ENCODE measurements at places on chromosomes 12 and 14.

- no peak overlapping the region for H3K27ac ChIP-seq
- H3K27me3 ChIP-seq = no peaks in the 10 kb centered on the region
- peaks cover 63% of the 10 kb centered on the region for H3K36me3 ChIP-seq
- H3K4me1 ChIP-seq = peaks cover 8% of the 10 kb centered on the region
- no peak overlapping the region for H3K4me3 ChIP-seq
Measured at GRCh38 chr14:70338550-70338949, 20.9 kb downstream of the COX16 start.

- H3K4me1 ChIP-seq = no peaks in the 10 kb centered on the region
- H3K36me3 ChIP-seq = no peaks in the 10 kb centered on the region
- no peak for DNase-seq
- H3K4me3 ChIP-seq = no peak overlapping the region
Measured at GRCh38 chr14:22188318-22188717, 400.7 kb downstream of the DAD1 start.

GRCh38 chr12:18422871-18423270 lies 161.6 kb downstream of the PIK3C2G start:
- H3K4me3 ChIP-seq = no peak overlapping the region
- H3K27ac ChIP-seq = no peak overlapping the region
- no peaks in the 10 kb centered on the region for H3K27me3 ChIP-seq
- H3K36me3 ChIP-seq = no peaks in the 10 kb centered on the region
- H3K4me1 ChIP-seq = no peaks in the 10 kb centered on the region
- no peak for DNase-seq

GRCh38 chr12:121391619-121392324 lies 8.1 kb upstream of the RNF34 start:
- DNase-seq = no peak
- peaks cover 9% of the 10 kb centered on the region for H3K4me1 ChIP-seq
- H3K27ac ChIP-seq = peak overlapping the region; percentile 75
- H3K4me3 ChIP-seq = peak overlapping the region; percentile 66
- H3K27me3 ChIP-seq = no peaks in the 10 kb centered on the region
- no peaks in the 10 kb centered on the region for H3K36me3 ChIP-seq

GRCh38 chr12:95181103-95181502 lies 36.2 kb downstream of the FGD6 start:
- H3K27me3 ChIP-seq = no peaks in the 10 kb centered on the region
- H3K27ac ChIP-seq = no peak overlapping the region
- no peaks in the 10 kb centered on the region for H3K36me3 ChIP-seq
- peaks cover 2% of the 10 kb centered on the region for H3K4me1 ChIP-seq

DNA sequence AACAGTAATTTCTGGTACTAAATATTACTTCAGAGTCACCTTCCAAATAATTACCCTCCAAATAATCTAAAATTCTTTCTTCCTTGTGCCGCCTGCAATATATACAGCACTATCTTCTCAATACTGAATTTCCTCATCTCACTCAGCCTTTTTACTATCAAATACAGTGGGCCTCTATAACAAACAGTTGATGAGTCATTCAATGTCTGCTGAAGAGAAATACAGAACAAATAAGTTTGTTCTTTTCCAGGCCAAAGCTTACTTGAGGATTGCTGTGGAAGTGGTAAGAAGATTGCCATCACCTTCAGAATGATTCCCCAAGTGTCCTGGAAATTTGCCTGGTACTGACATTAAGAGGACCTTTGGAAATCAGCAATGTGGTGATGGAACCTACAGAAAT lies 218.2 kb upstream of the ARHGAP5 start:
- no peak for DNase-seq
- no peaks in the 10 kb centered on the region for H3K27me3 ChIP-seq
- H3K36me3 ChIP-seq = peaks cover 36% of the 10 kb centered on the region
- no peak overlapping the region for H3K4me3 ChIP-seq

DNA sequence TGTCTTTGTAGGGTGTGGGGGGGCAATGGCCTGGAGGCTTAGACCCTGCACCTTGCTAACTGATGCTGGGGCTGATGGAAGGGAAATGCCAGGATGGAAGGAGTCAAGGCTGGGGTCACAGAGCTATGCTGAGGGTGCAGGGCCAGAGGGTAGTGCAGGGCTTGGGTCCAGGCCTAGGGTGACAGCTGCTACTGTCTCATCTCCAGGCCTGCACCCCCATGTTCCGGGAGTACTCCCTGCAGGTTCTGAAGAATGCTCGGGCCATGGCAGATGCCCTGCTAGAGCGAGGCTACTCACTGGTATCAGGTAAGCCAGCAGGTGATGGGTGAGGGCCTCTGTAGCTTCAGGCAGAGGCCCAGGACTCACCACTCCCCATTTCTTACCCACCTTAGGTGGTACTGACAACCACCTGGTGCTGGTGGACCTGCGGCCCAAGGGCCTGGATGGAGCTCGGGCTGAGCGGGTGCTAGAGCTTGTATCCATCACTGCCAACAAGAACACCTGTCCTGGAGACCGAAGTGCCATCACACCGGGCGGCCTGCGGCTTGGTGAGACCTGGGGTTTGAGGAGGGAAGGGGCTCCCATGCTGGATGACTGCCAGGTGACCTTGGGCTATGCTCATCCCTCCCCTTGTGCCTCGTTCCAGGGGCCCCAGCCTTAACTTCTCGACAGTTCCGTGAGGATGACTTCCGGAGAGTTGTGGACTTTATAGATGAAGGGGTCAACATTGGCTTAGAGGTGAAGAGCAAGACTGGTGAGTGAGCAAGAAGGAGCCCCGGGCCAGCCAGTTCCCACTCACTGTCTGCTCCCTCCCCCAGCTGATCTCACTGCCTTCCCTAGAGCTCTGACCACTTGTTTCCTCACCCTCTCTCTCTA lies 4.1 kb downstream of the SHMT2 start:
- peaks cover 60% of the 10 kb centered on the region for H3K4me1 ChIP-seq
- H3K36me3 ChIP-seq = peaks cover 25% of the 10 kb centered on the region

DNA sequence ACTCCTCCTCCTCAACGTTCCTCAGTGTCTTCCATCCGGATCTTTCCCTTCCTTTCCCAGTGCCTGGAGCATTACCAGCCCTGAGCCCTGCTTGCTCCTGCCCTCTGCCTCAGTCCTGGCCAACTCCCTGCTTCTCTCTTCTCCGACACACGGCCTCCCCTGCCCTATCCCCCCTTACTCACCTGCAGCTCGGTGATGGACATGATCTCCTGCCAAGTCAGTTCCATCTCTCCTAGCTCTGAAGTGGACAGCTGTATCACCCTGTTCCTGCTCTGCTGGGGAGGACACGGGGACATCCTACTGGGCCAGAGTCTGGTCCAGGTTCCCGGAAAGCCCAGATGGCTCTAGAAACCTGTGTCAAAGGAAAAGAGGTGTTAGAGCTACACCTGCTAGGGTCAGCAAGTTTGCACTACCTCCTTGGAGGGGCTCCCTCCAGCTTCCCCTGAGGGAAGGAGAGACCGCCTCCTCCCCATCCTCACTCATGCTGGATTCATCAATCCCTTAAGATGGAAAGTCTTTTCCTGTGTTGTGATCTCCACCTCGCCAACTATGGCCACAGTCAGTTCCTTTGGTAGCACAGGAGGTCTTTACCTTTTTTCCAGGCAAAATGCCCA lies 5.8 kb downstream of the NFE2 start:
- H3K36me3 ChIP-seq = no peaks in the 10 kb centered on the region
- no peak for DNase-seq
- H3K27ac ChIP-seq = peak overlapping the region; percentile 6
- H3K27me3 ChIP-seq = peaks cover 17% of the 10 kb centered on the region

GRCh38 chr14:28766469-28766955 lies at the start of gene FOXG1:
TSS of gene FOXG1 (plus strand) at chr14:28766787. CDS start at chr14:28767280, 493 bp downstream.
- DNase-seq = no peak
- peaks cover 33% of the 10 kb centered on the region for H3K27me3 ChIP-seq
- peak within 1 kb of the TSS; percentile 9 for H3K4me3 ChIP-seq
- H3K4me1 ChIP-seq = peaks cover 3% of the 10 kb centered on the region

GRCh38 chr14:103100281-103101121 lies 6.0 kb downstream of the EXOC3L4 start:
- no peak for DNase-seq
- no peak overlapping the region for H3K27ac ChIP-seq
- H3K4me1 ChIP-seq = peaks cover 23% of the 10 kb centered on the region
- H3K4me3 ChIP-seq = peak overlapping the region; percentile 44
- peaks cover 14% of the 10 kb centered on the region for H3K27me3 ChIP-seq

- no peak for DNase-seq
- H3K27me3 ChIP-seq = no peaks in the 10 kb centered on the region
- H3K4me1 ChIP-seq = peaks cover 26% of the 10 kb centered on the region
- H3K36me3 ChIP-seq = peaks cover 40% of the 10 kb centered on the region
- no peak overlapping the region for H3K4me3 ChIP-seq
- H3K27ac ChIP-seq = no peak overlapping the region
Measured at GRCh38 chr12:4282892-4283511, 9.4 kb downstream of the CCND2 start.

- no peaks in the 10 kb centered on the region for H3K4me1 ChIP-seq
- peaks cover 10% of the 10 kb centered on the region for H3K36me3 ChIP-seq
- no peaks in the 10 kb centered on the region for H3K27me3 ChIP-seq
- no peak overlapping the region for H3K27ac ChIP-seq
- H3K4me3 ChIP-seq = no peak overlapping the region
Measured at GRCh38 chr14:52776816-52777215, 14.6 kb downstream of the GNPNAT1 start.

DNA sequence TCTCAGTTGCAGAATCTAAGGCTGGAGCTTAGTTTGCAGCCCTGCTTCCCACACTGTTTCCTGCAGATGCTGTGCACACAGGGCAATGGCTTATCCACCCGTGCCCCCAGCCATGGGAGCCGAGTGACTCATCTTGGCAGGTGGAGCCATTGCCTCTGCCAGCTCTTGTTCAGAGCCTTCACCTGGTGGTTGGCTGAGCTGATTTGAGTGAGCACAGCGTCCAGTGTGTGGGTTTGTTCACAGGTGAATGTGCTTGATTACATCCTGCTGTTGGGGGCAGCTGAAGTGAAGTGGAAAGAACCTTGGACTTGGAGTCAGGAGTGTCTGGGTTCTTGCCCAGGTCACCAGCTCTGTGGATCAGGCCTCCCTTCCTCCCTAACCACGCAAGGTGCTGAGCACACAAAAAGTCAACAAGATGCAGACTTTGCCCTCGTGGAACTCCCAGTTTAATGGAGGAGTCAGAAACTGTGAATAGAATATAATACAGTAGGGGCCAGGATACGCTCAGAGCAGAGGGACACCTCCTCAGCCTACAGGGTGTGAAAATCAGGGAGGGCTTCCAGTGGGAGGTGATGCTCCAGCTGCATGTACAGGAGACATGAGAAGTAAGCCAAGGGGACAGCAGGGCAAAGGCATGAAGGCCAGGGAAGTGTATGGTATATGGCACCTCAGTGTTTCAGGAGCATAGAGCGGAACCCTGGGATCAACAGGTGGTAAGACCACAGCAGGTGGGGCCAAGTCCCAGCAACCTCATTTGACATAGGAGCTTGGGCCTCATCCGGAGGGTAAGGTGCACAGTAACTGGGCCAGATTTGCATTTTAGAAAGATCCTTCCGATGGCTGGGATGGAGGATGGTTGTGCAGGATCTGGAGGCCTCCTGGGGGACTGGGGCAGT lies 22.8 kb downstream of the JDP2 start:
- H3K4me1 ChIP-seq = peaks cover 14% of the 10 kb centered on the region
- H3K27ac ChIP-seq = no peak overlapping the region
- H3K27me3 ChIP-seq = no peaks in the 10 kb centered on the region
- no peak overlapping the region for H3K4me3 ChIP-seq
- H3K36me3 ChIP-seq = peaks cover 14% of the 10 kb centered on the region

- H3K27me3 ChIP-seq = no peaks in the 10 kb centered on the region
- no peak overlapping the region for H3K27ac ChIP-seq
- no peaks in the 10 kb centered on the region for H3K36me3 ChIP-seq
- H3K4me3 ChIP-seq = no peak overlapping the region
- peaks cover 25% of the 10 kb centered on the region for H3K4me1 ChIP-seq
Measured at GRCh38 chr14:77245820-77246219, 25.2 kb downstream of the NGB start.

DNA sequence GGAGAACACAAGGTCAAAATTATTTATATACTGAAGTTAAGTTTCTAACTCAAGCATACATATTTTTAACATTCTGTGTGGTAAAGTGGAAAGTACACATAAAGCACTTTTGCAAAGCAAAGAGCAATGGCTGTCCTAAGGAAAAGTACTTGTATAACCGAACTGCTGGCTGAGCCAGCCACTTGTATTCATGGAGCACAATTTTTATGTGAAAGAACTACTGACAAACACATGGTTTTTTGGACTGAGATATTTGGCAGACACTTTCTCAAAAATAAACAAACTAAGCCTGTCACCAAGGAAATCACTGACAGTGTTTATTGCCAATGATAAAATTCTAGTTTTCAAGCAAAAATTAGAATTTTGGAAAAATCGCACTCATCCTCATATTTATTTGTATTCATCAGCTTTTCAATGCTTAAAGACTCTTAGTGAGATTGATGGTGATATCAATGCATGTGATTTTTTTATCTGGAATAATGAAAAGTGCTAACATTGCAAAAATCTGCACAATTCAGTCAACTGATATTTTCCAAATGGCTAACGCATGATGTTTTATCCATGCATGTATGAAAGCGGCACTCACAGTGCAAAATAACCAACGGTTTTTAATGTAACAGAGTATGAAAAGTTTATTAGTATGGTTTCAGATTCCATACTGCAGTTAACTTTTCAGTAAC lies 125.3 kb downstream of the IPO8 start:
- H3K27ac ChIP-seq = no peak overlapping the region
- peaks cover 2% of the 10 kb centered on the region for H3K27me3 ChIP-seq
- no peak for DNase-seq
- no peaks in the 10 kb centered on the region for H3K36me3 ChIP-seq
- no peaks in the 10 kb centered on the region for H3K4me1 ChIP-seq
- no peak overlapping the region for H3K4me3 ChIP-seq

DNA sequence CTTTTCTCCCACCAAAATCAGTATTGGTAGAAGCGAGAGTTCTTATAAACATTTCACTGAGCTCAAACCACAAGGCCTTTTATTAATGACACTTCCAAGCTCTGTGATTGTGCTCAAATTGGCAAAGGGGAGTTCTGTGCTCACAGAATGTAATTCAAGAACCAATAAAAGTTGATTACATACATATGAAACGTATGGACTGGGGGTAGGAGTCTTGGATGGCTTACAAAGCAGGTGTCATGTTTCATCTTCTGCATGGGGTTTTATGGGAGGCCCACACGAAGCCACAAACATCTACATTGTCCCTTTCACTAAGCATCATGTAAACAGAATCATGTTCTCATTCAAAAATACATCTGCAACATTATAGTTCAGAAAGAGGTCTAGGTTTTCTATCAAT lies 828.3 kb downstream of the VRK1 start:
- H3K4me1 ChIP-seq = no peaks in the 10 kb centered on the region
- no peak overlapping the region for H3K4me3 ChIP-seq
- no peak for DNase-seq
- no peaks in the 10 kb centered on the region for H3K27me3 ChIP-seq

DNA sequence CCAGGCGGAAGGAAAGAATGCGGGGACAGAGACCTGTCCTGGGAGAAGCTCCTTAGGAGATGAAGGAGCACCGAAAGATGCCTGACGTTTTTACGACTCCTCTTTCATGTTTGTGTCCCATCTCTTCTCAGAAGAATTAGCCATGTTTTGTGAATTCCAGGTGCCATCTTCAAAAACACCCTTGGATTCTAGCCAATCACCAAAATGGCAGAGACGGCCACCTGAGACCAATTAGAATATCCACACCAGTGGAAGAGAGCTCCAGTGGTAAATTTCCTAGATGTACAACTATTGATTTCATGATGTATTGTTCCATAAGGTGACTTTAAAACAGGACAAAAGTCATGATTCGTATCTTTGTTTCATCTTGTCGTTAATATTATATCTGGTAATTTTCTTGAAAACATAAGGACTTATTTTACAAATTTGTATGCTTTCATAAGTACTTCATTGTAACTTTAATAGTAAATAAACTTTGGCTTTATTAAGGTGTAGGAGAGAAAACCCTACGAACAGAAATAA lies 62.3 kb upstream of the NUDT4 start:
- H3K4me1 ChIP-seq = peaks cover 3% of the 10 kb centered on the region
- DNase-seq = no peak
- H3K27me3 ChIP-seq = no peaks in the 10 kb centered on the region
- no peaks in the 10 kb centered on the region for H3K36me3 ChIP-seq

Data from memory B cell (primary cell).